Inflammatory macrophage (primary cell): ENCODE measurements at places on chromosomes 13 and 19.

DNA sequence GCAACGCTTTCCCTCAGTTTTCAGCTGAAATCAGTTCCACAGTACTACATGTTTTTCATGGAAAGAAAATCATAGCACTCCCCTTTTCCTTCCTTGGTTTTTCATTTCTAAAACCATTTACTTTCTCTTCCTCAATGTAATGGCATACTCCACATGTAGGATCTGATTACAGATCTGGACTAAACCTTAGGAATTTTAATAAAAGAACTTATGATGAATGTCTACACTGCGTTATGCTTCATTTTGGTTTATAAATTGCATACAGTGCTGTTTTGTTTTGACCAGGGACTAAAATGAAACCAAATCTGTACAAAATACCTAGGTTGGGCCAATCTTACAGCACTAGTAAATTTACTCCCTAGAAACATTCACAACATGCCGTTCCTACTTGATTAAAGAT lies 589.9 kb downstream of the TBC1D4 start:
- no peak for DNase-seq

GRCh38 chr19:19349365-19349764 lies 28.7 kb downstream of the MAU2 start:
- DNase-seq, result no peak

DNA sequence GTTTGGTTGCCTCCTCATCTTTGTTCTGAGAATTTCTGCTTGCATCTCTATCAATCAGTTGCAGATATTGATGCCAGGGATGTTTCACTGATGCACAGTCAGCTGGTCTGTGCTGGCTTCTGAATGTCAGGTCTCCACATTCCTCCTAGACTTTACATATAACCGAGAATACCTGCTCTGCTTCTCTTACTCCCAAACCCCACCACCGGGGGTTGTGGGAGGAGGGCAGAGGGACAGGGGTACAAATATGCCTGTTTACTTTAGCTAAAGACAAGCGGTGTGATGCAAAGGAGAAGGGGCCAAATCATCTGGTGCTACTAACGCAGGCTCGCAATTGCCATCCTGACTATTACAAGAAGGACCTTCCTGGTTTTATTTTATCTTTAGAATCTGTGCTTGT lies 17.4 kb upstream of the KLHL1 start:
- DNase-seq, result no peak

DNA sequence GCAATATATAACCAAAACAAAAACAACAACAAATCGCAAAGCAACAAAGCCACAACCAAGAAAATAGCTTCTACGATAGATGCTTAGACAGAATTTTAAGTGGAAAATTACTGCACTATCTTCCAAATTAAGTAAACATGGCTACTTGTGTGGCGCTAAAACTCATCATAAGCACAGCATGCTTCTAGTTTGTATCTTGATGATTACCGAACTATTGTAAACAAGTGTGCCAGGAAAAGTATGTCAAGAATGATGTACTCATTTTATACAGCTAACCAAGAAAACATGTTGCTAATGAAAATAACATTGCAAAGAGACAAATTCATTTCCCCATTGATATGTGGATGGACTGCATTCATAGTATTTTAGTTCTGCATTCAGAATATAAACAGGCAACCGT lies 271.9 kb upstream of the GPC6 start:
- no peak for DNase-seq

- no peak for DNase-seq
Measured at GRCh38 chr19:11102944-11103343, 13.7 kb downstream of the LDLR start.

- peak; percentile 36 for DNase-seq
Measured at GRCh38 chr19:3665681-3666544, 34.4 kb downstream of the PIP5K1C start.

- DNase-seq, result no peak
Measured at GRCh38 chr13:30624630-30625029, 6.9 kb downstream of the USPL1 start.

DNA sequence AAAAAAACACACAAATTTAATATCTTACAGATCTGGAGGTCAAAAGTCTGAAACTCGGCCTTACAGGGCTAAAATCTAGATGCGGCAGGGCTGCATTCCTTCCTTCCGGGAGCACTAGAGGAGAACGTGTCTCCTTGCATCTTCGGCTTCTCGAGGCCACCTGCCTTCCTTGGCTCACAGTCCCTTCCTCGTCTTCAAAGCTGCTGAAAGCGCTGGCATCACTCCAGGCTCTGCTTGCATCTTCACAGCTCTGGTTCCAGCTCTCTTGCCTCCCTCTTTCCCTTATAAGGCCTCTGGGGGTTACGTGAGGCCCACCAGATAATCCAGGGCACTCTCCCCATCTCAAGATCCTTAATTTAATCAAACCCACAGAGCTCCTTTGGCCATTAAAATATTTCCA lies 10.5 kb downstream of the XRCC1 start:
- no peak for DNase-seq

DNA sequence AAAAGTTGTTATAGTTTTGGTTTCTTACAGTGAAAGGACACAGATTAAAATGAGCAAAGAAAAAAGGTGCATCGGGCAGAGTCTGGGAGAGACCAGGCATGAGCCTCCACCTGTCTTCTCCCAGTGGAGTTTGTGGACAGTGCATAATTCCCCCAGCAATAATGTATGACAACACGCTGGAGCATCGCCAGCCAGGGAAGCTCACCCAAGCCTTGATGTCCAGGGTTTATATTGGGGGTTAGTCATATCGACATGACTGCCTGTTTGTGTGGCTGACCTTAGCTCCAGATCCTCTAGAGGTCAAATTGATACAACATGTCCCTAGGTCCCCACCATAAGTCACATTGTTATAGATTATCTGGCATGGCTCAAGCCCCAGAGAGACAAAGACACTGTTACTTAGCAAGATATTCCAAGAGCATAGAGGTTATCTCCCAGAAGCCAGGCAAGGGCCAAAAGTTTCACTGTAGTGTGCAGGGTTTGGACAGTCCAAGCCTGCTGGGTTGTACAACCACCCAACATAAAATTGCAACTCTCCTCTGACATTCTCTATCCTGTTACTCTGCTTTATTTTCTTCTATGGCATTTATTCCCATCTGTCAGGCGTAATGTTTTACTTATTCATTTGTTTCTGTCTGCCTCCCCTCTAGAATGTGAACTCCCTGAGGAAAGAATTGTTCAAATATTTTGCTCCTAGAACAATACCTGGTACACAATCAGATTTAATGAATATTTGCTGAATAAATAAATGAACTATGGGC lies 5.6 kb upstream of the KLK13 start:
- no peak for DNase-seq

DNA sequence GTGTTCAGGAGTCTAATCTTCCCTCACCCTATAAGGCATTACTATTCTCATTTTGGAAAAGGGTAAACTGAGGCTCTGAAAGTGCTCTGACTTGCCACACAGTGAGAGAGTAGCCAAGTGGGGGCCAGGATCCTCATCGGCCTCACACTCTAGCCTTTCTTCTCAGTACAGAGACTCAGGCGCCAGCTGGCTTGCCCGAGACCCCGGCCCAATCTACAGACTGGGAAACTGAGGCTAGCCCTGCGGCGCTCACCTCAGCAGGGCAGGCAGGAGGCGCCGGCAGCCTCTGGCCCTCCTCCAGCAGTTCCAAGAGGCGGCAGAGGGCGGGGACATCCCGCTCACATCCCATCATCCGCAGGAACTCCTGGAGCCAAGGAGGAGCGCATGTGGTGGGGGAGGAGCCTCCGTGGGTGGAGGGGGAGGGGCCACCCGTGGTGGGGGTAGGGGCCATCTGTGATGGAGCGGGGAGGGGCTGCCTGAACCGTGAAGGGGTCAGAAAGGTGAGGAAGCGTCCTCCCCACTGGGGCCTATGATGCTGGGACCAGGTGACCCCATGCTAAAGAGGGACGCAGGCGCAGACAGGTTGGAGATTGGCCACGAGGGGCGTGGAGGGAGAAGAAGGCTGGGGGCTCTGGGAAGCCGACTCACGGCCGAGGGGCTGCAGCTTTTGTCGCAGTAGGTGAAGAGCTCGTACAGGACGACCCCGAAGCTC lies 8.7 kb upstream of the INSL3 start:
- DNase-seq, result no peak

GRCh38 chr13:98366010-98366409 lies 188.9 kb upstream of the RNF113B start:
- DNase-seq, result no peak

DNA sequence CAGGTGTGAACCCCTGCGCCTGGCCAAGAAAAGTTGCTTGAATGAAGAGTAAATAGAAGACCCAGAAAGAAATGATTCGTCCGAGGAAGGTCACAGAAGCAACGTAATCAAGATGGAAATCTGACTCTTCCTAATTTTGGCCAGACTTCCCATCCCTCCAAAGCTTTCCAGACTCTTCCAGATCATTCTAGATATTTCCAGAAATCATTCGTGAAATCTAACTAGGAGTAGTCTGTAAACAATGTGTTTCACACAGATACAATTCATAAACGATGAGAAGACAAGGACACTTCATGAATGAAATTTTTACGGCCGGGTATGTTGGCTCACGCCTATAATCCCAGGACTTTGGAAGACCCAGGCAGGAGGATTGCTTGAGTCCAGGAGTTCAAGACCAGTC lies 9.3 kb upstream of the LDLR start:
- DNase-seq, result no peak

- DNase-seq, result peak; percentile 78
Measured at GRCh38 chr13:75702476-75702875, 66.3 kb downstream of the LMO7 start.

DNA sequence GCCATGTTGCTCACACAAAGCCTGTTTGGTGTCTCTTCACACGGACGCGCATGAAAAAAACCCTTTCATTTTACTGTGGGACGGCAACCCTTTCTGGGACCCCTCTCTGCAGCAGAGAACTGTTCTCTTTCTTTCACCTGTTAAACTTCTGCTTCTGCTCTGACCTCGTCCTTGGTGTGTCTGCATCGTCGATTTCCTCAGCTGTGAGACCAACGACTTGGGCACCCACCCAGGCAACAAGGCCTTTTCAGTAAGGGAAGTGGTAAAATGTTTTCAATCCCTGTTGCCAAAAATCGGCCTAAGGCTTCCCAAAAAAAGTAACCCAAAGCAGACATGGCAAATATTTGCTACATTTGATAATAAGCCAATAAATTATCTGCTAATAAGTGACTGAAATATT lies 515.3 kb downstream of the IRS2 start:
- no peak for DNase-seq

GRCh38 chr13:37049810-37050209 lies 9.7 kb downstream of the SUPT20H start:
- DNase-seq, result no peak

- DNase-seq, result no peak
Measured at GRCh38 chr13:29556742-29557141, 38.7 kb downstream of the SLC7A1 start.

DNA sequence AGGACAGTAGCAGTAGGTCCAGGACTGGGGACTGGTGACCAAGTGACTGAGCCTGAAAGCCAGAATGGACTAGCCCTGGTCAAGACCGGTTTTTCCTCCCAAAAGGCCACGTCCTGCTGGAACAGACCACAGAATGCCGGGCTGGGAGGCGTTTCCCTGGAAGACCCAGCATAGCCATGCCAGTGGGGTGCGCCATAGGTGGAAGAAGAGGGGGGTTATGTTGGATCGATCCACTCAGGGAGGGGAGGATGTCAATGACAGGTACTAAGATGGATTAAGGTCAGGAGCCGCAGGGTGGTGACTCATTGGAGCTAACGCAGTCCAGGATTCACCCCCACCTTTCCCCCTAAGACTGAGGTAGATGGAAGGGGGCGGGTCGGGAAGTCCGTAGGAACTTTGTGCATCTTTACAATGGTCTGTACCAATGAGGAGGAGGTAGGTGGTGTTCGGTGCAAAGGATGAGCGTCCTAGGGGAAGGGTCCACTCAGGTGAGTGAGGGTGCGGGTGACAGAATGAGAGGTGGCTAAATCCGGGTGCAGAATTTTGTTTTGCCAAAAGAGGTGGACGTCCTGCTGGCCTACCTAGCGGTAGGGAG lies 21.0 kb downstream of the VASP start:
- no peak for DNase-seq

GRCh38 chr13:94776300-94776699 lies 64.0 kb upstream of the SOX21 start:
- no peak for DNase-seq

DNA sequence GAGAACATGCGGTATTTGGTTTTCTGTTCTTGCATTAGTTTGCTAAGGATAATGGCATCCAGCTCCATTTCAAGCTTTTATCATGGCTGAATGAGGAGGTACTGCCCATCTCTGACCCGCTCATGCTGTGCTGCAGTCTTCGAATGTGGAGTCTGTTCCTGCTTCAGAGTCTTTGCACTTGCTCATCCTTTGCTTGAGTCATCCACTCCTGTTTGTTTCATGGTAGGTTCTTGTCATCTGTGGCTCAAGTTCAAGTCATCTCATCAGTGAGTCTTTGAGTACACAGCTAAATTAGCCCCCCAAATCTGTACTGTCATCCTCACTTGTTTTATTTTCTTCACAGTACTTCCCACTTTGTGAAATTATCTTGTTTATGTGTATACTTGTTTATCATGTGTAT lies 5.4 kb downstream of the UCHL3 start:
- no peak for DNase-seq

- no peak for DNase-seq
Measured at GRCh38 chr13:30047154-30047874, 196.9 kb upstream of the UBL3 start.

DNA sequence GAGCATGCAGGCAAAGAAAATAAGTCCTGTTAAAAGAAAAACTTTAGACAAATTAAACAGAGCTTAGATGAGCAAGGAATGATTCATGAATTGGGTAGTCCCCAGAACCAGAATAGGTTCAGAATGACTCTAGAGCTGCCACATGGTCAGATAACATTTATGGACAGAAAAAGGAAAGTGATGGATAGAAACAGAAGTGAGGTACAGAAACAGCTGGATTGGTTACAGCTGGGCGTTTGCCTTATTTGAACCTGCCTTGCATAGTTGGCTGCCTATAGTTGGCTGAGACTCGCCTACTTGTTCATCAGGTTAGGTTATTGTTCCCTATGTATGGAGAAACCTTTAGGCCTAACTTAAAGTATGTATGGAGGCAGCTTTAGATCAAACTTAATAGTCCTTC lies 35.4 kb downstream of the WDFY2 start:
- no peak for DNase-seq

DNA sequence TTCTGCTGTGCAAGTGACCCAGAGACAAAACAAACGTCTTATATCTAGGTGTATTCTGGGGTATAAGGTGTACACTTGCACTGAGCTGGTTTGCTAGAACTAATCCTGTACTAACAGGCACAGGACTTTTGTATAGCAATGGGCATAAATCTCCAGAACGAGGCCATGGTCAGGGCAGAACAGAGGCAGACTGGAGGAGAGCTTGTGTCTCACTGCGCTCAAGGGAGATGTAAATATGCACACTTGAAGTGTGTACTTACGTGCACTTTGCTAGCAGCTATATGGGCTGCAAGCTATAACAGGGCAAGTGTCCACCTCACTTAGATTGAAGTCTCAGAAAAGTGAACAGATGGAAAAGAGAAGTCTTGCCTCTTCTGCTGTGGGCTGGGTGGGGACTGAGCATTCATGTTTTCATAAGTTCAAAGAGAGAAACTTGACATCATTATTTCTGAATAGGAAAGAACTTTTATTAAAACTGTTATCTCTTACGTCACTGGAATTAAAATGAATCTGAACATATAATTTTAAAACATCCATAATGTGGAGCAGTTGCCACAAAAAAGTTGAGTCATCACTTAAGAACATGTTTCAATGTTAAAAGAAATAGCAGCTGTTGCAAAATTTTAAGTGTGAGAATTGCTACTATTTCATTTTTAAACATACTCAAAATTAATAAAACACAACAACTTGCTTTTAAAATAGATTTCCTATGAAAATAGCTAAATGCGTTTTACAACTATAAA lies 888.3 kb downstream of the PCDH9 start:
- DNase-seq, result no peak

- DNase-seq, result no peak
Measured at GRCh38 chr19:12967907-12968306, 1.5 kb upstream of the DAND5 start.

- no peak for DNase-seq
Measured at GRCh38 chr19:12797141-12797587, 4.4 kb downstream of the PRDX2 start.
